Articular chondrocyte of knee joint (primary cell): ENCODE measurements at places on chromosomes 12 and 14. TPM values are rescaled to one million over a fixed set of nuclear protein-coding genes. Genes with fewer than 3 reads are reported as not detected.

TAS2R20 gene
- total RNA-seq: 6.7 and 7.2 TPM in 2 replicates

IL23A gene
- total RNA-seq: not detected in 2 replicates

GPHN gene
- 7.9 and 12.4 TPM in 2 replicates for total RNA-seq

ENDOU gene
- total RNA-seq: 0.11 and 0.78 TPM in 2 replicates

KRT3 gene
- total RNA-seq: not detected in 2 replicates

CNTN1 gene
- 0.11 TPM in 1 of 2 replicates, not detected in the other for total RNA-seq
